Pancreas (tissue), 10 donors: ENCODE measurements at places on chromosomes 12 and 14.
A peak's percentile ranks its signal among the peaks of the same experiment; 100 is the strongest.

- no peak for DNase-seq
Measured at GRCh38 chr14:86166541-86166940, 636.6 kb downstream of the FLRT2 start.

DNA sequence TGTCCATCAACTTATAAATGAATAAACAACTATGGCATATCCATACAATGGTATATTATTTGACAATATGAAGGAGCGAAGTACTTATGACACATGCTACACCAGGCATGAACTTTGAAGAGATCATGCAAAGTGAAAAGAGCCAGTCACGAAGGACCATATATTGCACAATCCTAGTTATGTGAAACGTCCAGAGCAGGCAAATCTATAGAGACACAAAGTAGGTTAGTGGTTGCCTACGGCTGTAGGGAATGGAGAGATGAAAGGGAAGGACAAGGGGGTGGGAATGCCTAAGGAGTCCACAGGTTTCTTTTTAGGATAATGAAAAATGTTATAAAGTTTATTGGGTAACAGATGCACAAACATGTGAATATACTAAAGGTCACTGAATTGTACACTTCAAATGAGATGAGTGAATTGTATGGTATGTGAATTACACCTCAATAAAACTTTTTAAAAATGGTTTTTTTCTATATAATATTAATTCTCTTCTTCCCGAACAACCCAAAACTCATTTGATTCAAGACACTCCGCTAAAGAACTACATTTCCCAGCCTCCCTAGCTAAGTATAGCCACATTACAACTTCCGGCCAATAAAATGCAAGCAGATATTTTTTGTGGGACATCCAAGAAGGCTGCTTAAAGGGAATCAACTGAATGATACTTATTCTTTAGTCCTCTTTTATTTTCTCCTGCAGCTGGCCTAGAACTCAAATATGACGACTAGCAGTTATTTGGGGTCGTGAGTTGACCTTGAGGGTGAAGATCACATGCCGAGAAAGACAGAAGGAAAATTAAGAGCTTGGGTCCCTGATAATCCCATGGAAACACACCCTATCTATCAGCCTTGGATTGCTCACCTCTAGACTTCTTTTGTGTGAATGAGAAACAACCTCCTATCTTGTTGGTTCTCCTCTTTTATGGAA, 187.2 kb downstream of the TTC8 start:
- DNase-seq = no peak

DNA sequence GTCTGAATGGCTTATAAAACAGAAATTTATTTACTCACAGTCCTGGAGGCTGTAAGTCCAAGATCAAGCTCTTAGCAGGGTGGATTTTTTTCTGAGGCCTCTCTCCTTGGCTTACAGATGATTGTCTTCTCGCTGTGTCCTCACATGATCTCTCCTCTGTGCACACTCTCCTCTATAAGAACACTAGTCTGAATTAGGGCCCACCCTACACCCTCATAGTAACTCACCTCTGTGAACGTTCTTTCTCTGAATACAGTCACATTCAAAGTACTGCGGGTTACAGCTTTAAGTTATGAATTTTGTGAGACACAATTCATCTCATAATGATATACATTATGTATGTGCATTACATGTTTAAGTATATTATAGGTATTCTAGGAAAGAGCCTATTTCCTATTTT, 135.7 kb upstream of the ATXN7L3B start:
- no peak for DNase-seq

- peak; percentile 38 for DNase-seq
Measured at GRCh38 chr12:13023811-13024530, 20.2 kb upstream of the FAM234B start.

- DNase-seq = no peak
Measured at GRCh38 chr14:49989966-49990365, 97.1 kb downstream of the ARF6 start.

GRCh38 chr12:59675461-59675860, 79.6 kb downstream of the SLC16A7 start:
- no peak for DNase-seq

DNA sequence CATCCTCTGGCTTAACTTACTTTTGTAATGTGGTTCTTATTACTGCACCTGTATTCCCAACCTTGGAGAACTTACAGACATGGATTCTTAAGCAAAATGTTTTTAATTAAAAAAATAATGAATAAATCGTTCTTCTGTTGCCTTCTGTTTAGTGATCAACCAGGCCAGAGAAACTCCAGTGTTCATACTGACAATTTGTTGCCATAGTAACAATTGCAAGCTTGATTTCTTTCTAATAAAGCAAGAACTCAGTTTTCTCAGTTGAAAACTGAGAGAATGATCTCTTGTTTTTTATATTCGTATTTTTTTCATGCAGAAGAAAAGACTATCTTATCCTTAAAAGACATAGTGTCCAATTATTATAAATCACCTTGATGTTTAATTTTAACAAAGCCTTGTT, 106.5 kb upstream of the LMNTD1 start:
- DNase-seq = no peak

DNA sequence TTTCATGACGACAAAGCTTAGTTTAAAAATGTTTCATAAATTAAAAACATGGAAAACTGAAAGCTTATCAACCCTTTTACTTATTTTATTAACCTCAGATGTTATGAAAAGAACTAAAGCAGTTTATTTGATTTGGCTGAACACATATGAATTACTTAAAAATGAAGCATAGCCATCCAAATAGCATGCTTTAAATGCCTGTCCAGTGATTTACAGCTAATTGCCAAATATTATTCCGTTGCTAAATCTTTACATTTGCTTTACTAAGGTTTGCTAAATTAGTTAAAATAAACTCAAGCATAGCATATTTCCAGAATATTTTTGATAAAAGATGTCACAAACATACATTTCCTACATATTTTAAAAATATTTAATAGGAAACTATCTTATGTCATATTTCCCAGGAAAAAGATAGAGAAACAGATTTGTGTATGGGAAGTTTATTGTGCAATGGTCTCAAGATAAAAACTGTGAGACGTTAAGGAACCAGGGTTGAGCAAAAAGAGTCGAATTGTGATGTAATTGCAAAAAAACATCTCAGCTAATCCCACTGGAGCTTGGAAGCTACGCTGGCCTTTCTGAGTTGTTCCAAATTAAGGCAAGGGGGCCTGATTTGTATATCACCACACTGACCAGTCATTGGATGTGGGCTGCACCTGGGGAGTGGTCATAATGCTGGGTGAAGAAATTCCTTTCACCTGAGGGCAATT, 25.8 kb downstream of the GPR135 start:
- no peak for DNase-seq

DNA sequence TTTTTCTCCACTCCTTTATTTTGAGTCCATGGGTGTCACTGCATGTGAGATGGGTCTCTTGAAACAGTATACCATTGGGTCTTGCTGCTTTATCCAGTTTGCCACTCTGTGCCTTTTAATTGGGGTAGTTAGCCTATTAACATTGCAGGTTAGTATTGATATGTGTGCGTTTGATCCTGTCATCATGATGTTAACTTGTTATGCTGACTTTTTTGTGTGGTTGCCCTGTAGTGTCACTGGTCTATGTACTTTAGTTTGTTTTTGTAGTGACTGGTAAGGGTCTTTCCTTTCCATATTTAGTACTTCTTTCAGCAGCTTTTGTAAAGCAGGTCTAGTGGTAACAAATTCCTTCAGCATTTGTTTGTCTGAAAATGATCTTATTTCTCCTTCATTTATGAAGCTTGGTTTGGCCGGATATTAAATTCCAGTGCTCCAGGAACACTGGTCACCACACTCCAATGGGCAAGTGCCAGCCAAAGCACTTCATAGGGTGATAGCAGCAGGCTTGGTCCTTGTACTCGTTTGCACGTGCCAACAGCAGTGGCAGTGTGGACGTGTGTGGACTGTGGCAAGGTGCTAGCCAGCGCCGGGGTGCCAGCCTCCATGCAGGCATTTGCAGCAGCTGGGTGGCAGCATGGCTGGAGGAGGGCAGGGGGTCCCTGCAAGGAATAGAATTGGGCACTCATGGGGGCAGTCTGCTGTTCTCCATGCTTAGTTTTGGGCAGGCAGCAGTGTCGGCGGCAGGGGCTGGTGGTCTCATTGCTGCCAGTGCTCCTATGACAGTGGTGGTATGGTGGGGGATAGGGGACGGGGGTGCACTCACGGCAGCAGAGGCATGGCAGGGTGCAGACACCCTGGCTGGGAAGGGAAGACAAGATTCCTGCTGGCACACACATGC, 53.5 kb downstream of the FRS2 start:
- peak; percentile 47 for DNase-seq

DNA sequence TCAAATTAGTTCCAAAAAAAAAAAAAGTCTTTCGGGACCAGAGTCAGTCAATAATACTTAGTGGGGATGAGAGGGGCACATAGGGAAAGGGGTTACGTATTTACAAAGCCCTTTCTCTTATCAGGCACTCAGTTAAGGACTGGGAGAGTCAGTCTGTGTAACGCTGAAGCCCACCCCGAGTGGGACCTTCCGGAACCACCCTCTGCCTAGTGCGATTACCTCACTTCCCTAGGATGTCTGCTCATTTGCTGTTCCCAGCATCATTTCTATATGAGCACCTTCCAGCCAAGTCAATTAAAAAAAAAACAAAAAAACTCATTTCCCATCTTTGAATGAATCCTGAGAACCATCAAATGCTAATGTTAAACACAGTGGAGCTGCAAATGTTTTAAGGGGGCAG, 76.9 kb downstream of the BMP4 start:
- DNase-seq = no peak

- peak; percentile 14 for DNase-seq
Measured at GRCh38 chr14:100299238-100299560, 7.0 kb downstream of the SLC25A29 start.

DNA sequence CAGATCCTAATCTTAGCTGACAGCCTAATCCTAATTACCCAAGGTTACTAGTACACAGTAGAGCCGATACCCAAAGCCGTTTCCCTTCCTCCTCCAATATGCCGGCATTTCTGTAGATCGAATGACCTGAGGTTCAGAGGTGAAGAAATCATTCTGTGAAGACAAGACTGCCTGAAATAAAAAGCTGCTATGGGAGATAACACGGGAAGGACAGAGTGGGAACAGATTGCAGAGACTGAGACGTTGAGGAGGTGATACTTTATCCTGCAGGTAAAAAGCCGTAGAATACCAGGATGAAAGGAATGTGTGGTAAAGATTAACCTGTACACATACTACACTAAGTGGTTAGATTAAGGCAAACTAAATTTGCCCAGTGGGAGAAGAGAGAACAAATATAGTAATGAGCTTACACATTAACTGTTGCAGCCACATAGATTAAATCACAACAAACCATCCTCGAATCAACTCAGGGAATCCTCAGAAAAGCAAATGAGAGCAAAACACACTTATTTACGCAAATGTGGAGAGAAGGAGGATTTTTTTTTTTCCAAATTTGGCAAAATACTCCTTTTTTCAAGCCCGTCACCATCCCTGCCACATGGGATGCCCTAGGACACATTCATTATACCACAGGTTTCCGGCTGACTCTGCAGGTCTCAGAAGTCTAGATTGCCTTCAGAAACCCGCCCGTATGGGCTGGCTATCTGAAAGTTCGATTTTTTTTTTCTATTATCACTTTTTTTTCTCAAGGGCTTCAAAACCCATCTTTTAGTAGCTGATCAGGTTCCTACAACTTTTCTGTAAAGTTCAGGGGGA, 188.0 kb downstream of the TTC8 start:
- no peak for DNase-seq

- no peak for DNase-seq
Measured at GRCh38 chr12:3119192-3119755, 42.1 kb downstream of the TSPAN9 start.

- DNase-seq = no peak
Measured at GRCh38 chr12:110344657-110345056, 58.9 kb downstream of the ANAPC7 start.

DNA sequence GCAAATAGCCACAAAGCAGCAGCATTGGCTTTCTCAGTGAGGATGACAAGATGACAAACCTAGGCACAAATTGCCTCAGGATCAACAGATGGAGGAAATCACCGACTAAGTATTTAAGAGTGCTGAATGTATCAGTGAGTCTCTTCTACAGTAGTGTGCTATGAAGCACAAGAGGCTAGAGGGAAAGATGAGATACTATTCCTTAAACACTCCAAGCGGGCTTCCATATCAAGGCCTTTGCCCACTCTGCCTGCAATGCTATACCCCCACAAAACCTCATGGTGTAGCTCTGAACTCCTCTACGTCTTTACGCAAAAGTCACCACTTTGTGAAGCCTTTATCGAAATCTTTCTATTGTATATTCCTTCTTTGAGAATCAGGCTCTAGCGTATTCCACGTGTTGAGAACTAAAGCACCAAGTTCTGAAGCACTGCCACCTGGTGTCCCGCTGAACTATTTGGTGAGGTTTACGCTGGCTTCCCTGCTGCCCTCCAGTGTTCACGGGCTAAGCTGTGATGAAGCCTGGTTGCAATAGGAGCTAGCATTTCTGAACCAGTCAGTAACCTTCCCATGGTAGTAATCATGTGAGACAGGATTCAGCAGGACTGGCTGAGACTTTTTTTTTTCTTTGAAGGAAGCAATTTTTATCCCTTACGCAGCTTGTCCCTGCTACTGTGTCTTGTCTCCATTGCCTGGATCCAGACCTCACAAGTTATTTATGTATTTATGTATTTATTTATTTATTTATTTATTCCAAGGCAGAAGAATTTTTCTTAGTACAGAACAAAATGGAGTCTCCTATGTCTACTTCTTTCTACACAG, 426.5 kb upstream of the OR4E1 start:
- peak; percentile 32 for DNase-seq

DNA sequence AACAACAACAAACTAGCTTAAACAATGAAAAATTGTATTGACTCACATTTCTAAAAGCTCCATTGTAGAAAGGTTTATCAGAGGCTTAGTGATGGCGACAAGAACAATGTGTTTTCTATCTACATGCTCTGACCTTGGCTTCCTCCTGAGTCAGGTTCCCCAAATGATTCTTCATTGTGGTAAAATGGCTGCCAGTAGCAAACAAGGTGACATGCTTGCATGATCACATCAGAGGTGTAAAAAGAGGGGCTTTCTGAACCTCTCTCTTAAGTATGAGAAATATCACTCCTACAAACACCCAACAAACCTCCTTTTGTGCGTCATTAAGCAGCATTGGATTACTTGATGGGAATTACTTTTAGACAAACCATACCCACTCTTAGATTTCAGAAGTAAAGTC, 252.4 kb upstream of the SYT1 start:
- DNase-seq = no peak
